KG1 (cell line): ENCODE measurements at places on chromosomes 7 and 10.

DNA sequence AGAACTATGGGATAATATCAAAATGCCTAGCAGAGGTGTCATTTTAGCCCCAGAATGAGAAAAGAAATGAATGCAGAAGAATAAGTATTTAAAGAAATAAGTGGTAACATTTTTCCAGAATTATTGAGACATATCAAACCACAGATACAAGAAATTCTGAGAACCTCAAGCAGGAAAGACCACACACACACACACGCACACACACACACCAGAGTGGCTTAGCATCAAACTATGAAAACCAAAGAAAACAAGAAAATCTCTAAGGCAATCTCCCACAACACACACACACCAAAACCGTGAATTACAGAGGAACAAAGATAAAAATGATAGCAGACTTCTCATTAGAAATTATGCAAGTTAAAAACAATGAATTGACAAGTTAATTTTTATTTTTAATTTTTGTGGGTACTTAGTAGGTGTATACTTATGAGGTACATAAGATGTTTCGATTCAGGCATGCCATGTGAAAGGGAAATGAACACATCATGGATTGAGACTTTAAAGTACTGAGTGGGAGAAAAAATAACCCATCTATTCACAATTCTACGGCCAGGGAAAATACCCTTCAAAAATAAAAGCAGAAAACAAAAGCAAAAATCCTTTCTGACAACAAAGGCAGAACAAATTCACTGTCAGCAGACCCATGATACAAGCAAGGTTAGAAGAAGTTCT is 14.6 kb downstream of the PPIF start:
- DNase-seq, result no peak

GRCh38 chr10:89373916-89374711 is 3.7 kb upstream of the IFIT1B start:
- no peak for DNase-seq

DNA sequence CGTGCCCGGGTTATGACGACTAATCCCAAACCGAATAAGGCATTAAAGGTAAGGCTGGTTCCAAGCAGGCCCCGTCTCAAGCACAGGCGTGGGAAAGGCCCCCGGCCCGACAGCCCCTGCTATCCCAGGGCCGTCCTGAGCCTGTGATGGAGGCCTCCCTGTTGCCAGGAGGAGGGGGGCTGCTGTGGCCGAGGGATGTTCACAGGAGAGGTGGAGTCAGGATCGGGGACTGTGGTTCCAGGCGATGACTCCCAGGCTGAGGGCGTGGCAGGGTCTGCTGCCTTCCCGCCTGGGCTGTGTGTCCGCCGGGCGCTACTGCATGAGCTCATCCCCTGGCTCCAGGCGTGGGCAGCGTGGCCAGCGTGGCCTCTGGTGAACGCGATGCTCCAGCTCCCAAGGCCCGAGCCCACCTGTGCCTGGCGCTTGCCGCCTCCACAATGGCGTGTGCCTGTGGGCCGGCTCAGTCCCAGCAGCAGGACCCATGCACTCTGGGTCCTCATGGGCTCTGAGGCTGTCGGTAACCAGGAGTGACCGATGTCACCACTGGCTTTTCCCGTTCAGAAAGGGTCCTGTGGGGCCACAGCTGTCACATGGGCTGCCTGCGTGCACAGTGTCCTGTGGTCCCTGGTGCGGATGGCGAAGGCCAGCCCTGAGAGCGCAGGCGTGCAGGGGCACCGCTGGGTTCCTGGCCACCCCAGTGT is 8.8 kb downstream of the MAFK start:
- DNase-seq, result no peak

- DNase-seq, result no peak
Measured at GRCh38 chr10:108352771-108353170, 1188.3 kb upstream of the SORCS1 start.

DNA sequence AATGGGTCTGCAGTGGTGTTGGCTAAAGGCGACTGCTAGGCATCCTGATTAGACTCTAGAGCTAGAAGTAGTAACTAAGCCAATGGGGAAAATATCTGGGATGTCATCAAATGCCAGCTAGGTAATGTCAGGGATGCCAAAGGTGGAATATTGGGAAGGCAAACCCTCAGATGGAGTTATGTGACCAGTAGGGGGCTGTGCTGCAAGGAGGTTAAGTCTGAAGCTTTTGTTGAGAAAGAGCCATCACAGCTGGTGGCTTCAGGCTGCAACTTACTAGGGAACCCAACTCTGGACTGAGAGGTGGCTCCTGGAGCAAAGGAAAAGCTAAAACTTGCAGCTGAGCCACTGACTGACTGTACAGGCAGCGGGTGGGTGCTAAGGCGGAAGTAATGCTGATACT is 576.9 kb upstream of the GHITM start:
- DNase-seq, result no peak

GRCh38 chr7:108093851-108094331 is 36.3 kb downstream of the LAMB4 start:
- DNase-seq, result no peak

DNA sequence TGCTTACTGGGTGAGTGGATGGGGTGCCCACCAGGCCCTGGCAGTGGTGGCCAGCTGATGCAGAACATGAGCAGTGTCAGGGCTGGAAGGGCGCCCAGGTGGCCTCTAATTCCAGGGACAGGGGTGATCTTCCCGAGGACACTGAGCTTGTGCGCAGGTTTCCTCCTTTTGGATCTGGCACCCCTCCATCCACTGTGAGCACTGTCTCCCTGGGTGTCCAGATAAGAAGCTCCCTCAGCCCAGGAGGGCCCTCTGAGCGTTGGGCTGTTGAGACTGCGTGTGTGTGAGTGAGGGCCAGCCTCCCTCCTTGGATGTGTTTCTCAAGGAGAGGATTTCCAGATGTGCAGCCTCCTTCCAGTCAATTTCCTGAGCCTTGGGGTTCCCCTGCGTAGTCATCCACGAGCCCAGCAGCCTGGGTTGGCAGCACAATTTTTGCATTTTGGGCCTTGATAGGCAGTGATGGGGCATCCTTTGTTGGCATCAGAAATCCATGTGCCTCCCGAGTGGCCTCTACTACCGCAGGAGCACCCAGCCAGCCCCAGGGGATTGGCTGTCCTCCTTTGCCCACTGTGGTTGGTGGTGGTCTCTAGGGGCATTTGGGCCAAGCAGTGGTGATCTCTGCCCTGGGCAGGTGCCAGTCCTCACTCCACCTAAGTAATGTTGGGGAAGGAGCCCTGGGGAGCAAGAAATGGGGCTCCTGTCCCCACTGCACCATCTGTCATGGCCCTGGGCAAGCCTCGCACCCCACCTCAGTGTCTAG is 20.9 kb upstream of the BTBD16 start:
- DNase-seq, result no peak
